ENCODE measurements at places on chromosomes 11 and 22. TPM values are rescaled to one million over a fixed set of nuclear protein-coding genes. Genes with fewer than 3 reads are reported as not detected.

The C22orf15 gene
- polyA plus RNA-seq = 0.23 TPM

The MYBPC3 gene
- 0.67 TPM for polyA plus RNA-seq

The IGF2 gene
- 4,138 TPM for polyA plus RNA-seq

The FAR1 gene
- 53.8 TPM for polyA plus RNA-seq

The AGBL2 gene
- 0.76 TPM for polyA plus RNA-seq

The CRACR2B gene
- polyA plus RNA-seq = 17.9 TPM

The OR8B12 gene
- not detected for polyA plus RNA-seq

The MUC5AC gene
- polyA plus RNA-seq = 0.09 TPM

The TMEM25 gene
- polyA plus RNA-seq = 19.9 TPM

The GPHA2 gene
- polyA plus RNA-seq = not detected

The CCDC89 gene
- polyA plus RNA-seq = 2.3 TPM

GRCh38 chr11:76788661-76789442 lies 5.7 kb downstream of the TSKU start:
- DNase-seq = no peak

GRCh38 chr11:27705873-27706820 lies 5.9 kb upstream of the BDNF start:
- DNase-seq = no peak

GRCh38 chr11:73147771-73148681 lies 5.9 kb upstream of the FCHSD2 start:
- DNase-seq = no peak

GRCh38 chr11:114315749-114316368 lies 19.7 kb downstream of the NNMT start:
- DNase-seq = no peak

DNA sequence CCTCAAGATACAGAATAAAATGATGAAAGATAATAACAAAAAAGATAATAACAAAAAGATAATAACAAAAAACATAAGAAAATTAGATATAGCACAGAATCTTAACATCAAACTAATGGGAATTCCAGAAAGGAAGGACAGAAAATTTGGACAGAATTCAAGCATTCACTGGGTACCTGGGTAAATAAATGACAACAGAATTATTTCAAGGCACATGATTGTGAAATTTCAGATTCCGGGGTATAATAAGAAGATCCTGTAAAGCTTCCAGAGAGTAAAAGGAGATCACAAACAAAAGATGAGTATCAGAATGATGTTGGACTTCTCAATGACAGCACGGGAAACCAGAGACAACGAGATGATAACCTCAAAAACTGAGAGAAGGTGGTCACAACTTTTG lies 42.1 kb upstream of the OR9Q1 start:
- DNase-seq = no peak

- no peak for DNase-seq
Observed at GRCh38 chr11:102414559-102414958, 38.0 kb downstream of the TMEM123 start.

DNA sequence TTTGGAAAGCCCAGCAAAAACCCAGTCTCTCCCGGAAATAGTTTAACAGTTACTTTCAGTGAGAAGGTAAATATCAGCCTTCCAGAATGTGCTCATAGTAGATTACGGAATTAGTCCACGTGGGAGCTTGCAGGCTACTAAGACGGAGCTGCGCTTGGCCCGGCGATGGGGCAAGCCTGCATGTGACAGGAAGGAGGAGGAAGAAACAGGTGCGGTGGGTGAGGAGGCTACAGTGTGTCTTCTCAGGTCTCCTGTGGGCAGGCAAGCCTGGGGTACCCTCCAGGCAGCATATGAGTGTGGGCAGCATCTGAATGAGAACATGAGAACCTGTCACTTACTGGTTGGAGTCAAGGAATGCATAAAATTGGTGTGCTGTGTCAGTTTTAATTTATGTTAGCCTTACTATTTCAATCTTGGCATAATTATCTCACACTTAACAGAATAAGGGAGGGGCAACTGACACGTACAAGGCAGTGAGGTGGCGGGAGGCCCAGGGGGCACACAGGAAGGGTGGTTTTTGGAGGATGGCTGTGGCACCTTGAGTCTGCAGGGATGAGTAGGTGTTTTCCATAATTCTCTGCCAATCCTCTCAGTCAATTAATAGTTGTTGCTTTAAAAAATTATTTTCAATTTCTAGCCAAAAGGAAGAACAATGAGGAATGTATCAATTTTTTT lies 35.7 kb downstream of the CLMP start:
- no peak for DNase-seq

DNA sequence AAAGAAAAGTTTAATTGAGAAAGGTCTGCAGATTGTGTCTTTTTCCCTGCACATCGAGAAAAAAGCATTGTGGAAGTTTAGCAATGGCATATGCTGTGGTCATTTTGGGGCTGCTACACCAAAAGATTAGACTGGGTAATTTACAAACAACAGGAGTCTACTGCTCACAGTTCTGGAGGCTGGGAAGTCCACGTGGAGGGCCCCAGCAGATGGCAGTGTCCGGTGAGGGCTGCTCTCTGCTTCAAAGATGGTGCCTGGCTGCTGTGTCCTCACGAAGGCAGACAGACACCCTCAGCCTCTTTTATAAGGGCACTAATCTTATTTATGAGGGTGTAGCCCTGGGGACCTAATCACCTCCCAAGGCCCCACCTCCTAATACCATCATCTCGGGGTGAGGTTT lies 21.1 kb downstream of the PHF21B start:
- no peak for DNase-seq

- no peak for DNase-seq
Observed at GRCh38 chr22:27677905-27678458, 123.6 kb downstream of the MN1 start.

DNA sequence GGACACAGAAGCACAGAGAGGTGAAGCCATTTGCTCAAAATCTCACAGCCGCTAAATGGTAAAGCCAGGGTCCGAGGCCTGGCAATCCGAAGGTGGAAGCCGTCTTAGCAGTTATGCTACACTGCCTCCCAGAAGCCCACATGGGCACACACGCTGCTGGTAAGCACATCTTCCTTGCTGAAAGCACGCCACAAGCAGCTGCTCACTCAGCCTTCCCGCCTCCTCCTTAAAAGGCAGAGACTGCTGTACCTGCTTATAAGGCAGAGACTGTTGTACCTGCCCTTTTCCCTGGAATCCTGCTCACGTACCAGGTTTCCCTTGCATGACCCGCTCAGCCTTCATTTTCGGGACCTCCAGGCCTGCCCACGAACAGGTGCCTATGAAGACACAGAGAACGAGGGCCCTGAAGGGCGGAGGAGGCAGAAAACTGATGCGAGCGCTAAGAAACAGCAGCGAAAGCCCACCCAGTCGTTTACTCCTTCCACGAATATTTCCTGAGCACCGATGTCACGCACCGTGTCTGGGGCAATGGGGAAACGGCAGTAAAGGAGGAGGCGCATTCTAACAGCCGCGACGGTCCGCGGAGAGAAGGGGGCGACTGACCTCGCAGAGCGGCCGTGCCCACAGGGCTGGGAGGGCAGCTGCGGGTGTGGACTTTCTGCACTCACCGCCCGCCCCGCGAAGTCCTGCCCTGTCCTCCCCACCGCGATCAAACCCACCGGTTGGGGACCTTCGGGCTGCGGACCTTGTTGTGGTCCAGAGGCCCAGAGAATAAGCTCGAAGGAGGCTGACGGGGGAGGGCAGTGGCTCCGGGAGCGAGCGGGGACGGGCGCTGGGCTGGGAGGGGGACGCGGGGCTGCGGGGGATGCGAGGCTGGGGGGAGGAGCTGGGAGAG lies 13.0 kb downstream of the SPATA19 start:
- no peak for DNase-seq

GRCh38 chr11:118771547-118772288 lies 19.2 kb downstream of the DDX6 start:
- DNase-seq = no peak

DNA sequence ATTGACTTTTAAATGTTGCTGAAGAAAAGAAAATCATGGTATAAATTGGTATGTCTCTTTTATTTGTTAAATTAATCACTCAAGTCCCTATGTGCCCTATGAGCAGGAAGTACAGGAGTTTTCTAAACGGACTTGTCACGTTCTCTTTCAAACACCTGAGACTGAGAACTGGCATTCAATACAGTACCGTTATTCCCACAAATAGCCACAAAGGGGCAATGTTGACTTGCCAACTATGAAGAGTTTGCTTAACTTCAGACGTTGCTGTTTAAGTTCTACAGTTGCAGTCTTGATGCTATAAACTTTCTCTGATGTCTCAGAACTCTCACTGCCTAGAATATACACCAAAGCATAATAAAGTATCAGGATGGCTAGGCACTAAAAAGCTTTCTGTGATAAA lies 7.6 kb downstream of the OR56A1 start:
- DNase-seq = peak; percentile 1

DNA sequence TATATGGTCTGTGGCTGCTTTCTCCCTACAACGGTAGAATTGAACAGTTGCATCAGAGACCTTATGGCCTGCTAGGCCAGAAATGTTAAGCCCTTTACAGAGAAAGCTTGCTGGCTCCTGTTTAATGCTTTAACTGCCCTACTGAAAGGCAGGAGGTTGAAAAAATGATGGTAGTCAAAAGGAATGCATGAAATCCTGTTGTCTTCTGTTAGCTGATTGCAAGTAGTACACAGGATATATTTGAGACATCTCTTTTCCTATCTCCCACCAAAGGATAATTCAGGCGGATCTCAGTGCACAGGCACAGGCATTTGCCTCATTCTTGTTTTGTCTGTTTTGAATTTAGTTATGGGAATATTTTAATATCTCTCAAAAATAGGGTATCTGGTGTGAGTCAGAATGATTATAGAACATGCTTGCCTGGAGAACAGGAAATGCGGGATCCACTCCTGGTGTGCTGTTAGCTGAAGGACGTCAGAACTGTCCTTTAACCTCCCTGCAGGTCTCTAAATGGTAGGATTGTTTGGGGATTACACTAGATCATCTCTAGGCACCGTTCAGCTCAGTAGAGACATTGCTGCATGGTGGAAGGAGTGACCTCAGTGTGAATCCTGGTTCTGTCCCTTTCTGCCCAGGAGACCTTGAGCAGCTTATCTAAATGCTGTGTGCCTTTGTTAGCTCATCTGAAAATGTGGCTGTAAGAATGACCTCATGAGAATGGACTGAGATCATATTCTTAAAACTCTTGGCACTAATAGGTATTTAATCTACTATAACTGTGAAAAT lies 49.5 kb downstream of the PACS1 start:
- DNase-seq = no peak

DNA sequence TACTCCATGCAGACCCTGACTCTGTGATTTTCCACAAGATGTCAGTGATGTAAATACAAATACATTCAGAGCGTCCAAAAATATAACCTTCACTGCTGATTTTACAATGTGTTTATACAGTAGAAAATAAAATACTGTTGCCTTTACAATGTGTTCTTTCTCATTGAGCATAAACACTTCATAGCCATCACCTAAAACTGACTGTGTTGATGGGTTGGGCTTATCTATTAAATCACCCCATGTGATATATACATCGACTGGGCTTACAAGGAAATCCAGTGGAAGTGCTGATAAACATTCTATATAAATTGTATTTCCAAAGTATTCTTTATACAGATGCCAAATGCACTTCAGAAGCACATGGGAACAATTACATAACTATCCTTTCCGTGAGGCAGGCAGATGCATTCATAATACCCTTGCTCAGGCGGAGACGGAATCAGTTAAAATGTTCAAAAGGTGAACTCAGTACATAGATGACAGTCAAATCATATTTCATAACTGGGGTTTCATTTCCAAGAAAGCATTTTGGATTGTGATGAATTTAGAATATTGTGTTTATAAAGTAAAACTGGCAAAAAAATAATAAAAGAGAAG lies 27.7 kb downstream of the DDI1 start:
- no peak for DNase-seq

DNA sequence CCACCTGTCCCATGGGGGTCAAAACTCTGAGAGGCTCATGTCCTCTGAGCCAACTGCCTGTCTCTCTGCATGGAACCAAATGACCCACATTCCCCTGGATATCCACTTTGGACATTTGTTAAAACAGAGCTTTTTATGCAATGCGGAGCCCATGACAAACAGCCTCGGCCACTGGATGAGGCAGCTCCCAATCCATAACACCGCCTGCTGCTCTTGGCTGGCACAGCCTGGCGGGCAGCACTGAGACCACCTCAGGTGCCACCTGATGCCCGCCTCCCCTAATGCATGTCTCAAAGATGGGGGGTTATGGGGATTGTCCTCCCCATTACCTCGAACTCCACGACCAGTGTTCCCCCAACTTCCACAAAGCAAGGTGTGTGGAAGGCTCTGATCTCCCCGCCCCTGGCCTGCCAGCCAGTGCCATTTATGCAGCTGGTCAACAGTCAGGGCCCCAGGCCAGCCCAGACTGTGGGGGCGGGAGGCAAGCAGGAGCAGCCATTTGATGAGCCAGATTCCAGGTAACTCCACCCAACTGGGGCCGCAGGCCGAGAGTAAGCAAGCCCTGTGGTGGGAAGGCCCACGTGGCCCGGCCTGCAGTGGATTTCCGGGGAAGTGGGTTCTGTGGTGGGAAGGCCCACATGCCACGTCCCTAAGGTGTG lies 84.2 kb downstream of the PHF21B start:
- no peak for DNase-seq

- no peak for DNase-seq
Observed at GRCh38 chr22:32410459-32410858, 1.6 kb downstream of the RTCB start.

GRCh38 chr11:65654375-65655349 lies 8.1 kb downstream of the RELA start:
- no peak for DNase-seq

DNA sequence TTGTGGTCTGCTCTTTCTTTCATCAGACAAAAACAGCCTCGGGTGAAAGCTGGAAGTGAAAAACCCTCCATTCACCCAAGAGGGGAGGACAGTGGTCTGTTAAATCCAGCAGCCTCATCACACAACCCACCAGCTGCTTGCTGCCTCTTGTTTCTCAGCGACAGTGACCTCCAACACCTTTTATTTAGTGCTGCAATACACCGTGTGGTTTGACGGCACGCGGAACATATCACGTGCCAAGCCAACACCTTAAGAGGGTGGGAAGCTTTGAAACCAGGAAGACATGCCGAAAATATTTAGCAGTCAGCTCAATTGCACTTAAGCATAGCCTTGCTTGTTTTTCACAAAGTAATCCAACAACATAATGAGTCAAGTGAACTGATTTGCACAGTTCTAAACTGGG lies 39.8 kb upstream of the POGLUT3 start:
- DNase-seq = no peak

DNA sequence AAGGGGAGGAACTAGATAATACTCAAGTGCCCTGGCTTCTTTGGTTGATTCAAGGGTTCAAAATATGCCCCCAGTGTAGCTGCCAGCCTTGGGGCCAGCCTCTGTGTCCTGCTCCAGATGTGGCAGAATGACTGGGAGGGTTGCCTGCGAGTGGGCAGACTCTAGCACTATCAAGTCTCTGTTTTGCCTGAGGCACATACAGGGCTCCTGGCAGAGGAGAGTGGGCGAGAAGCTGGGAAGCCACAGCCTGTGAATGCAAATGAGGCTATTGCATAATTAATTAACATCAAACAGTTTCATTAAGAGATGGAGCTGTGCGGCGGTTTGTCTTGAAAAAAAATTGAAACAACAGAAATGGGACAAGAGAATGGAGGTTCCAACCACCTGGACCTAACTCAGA lies 50.8 kb downstream of the BUD13 start:
- no peak for DNase-seq

GRCh38 chr22:35023692-35024363 lies 42.1 kb upstream of the ISX start:
- peak; percentile 56 for DNase-seq

All from muscle of arm (tissue), 14 donors.